GM23248 (cell line): ENCODE measurements at places on chromosomes 7 and 10.

- no peak for DNase-seq
Observed at GRCh38 chr7:128804484-128804883, 12.7 kb downstream of the CCDC136 start.

- peak; percentile 81 for DNase-seq
Observed at GRCh38 chr10:129971381-129972144, 7.5 kb upstream of the EBF3 start.

DNA sequence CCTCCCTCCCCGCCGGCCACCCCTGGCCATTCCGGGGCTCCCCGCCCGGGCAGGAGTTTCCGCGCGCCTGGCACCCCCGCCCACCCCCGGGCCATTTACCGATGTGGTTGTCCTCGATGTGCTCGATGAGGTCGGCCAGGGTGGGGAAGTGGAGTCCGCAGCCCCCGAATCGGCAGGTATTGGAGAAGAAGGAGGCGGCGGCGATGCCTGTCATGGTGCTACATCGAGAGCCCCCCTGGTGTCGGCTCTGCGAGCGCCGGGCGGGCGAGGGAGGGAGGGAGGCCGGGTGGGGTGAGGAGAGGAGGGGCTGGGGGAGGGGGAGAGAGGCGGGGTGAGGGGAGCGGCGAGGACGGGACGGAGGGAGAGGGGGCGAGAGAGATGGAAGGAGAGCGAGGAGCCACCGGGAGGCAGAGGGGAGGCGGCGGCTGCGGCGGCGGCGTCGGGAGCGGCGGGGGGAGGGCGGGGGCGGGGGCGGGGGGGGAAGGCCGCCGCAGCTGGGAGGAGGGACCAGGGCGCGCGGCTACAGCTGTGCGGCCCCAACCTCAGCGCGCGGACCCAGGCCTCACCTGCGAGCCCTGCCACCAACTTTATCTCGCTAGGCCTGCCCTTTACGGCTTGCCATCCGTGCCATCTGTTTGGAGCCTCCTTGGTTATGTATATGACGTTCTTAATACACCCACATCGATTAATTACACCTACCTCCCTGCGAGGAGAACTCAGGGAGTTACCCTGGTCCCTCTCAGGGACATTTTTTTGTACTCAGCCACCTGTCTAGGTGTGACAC is at the start of gene JAZF1:
JAZF1 (minus strand) TSS at position 432 of the 784 bp plus-strand sequence.
- peak; percentile 68 for DNase-seq

DNA sequence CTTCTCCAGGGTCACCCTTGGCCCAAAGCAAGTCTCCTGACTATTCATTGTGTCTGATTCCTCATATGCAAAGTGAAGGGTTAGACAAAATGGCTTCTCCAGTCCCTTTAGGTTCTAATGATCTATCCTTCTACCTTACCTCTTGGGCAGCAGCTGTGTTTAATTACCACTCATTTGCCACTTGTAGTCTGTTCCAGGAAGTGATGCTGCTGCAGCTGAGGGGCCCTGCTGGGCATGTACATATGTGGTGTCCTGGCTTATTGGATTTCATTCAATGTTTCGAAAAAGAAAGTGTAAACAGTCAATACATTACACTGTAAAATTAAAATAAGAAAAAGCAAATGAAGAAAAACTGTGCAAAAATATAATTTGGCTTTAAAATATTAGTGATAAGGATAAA is 36.6 kb downstream of the SCIN start:
- DNase-seq, result no peak

DNA sequence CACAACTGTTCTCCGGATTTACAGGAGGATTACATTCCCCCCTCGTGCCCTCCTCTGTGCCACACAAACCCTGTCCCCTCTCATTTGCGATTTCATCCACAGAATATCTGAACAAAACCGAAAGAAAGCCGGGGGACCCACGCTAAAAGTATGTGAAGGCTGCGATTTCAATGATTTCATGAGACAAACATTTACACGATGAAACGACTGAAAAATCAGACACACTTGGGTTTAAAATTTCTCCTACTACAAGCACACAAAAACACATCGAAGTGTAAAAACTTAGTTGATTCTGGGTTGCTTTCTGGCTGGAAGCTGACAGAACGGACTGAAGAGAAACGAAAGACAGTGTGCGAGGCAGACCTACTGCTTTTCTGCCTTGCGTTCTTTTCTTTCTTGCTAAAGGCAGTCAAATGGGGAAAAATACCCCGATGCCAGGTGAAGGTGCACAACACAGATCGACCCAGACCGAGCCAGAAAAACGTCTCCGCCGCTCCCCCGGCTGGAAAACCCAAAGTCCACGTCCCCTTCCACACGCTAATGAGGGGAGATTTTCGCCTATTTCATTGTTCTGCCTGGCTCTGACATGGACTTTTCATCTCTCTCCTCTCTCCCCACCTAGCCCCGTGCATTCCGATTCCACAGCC is 1.2 kb downstream of the HIPK2 start:
- DNase-seq, result peak; percentile 76

- no peak for DNase-seq
Observed at GRCh38 chr10:125041856-125042506, 100.1 kb downstream of the ZRANB1 start.

GRCh38 chr10:120609006-120609405 is 152.0 kb downstream of the PLPP4 start:
- DNase-seq, result no peak

- peak; percentile 82 for DNase-seq
Observed at GRCh38 chr10:10677479-10677878, 340.2 kb upstream of the CELF2 start.

DNA sequence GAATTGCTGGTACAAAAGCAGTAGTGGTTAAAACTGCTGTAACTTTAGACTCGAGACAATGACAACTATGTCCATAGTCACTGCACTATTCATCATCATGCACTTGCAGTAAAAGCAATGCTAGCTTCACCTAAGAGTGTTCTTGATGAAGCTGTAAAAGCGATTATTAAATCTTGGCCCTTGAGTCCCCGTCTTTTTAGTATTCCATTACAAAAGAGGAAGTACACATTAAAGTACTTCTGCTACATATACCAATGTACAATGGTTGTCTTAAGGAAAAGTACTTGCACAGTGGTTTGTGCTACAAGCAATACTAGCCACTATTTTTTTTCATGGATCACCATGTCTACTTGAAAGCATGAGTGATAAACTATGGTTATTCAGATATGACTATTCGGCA is 78.3 kb downstream of the ATAD1 start:
- no peak for DNase-seq

- no peak for DNase-seq
Observed at GRCh38 chr7:24733414-24734060, 23.7 kb downstream of the GSDME start.

DNA sequence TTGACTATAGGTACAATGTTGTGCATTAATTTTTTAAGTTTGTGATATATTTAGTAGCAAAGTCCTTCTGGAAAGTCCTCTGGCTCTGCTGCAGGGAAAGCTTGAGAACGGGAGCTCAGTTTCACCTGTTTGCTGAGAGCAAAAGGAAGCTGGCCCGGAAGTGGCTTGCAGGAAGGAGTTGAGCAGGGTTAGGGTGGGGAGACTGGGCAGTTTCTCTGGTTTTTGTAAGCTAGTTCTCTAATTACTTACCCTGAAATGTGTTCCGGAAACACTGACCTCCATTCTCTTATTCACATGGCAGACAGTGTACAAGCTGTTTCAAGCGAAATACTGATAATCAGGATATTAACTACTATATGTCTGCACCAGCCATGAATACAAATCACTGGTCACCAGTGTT is 22.3 kb downstream of the MAP3K8 start:
- no peak for DNase-seq

DNA sequence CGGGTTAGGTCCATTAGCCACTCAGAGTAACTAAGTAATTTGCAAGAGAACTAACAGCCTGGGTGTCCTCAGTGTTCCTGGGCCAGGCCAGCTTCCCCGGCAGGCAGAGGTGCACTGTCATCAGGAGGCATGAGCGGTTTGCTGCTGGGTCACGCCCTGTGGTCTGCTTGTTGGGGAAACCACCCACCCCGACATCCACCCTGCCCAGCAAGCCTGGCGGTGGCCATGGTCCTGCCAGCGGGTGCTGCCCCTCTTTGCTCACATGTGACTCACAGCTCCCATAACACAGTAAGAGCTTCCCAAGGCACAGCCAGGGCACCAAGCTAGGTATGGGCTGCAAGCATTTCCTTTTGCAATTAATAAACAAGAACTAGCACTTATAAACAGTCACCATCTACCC is 75.9 kb downstream of the RGS10 start:
- DNase-seq, result no peak

DNA sequence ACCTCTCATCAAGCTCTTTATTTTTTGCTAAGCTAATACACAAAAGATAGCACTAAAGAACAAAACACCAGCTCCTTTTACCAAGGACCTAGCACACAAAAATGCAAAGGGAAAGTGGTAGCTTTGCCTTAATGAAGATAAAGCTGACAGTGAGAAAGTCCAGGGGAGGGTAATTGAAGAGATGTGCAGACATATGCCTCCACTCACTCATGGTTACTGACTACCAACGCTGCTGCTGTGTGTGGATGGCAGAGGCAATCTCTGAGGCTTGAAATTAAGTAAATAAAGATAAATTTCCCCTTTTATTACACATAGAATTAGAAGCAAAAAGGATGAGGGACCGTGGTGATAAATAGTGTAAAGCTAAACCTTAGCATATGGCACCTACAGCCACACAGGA is 87.0 kb downstream of the HGF start:
- DNase-seq, result no peak

GRCh38 chr7:131383417-131384285 is 56.0 kb downstream of the MKLN1 start:
- DNase-seq, result peak; percentile 19

- DNase-seq, result no peak
Observed at GRCh38 chr10:4838743-4839142, 12.7 kb downstream of the AKR1E2 start.

DNA sequence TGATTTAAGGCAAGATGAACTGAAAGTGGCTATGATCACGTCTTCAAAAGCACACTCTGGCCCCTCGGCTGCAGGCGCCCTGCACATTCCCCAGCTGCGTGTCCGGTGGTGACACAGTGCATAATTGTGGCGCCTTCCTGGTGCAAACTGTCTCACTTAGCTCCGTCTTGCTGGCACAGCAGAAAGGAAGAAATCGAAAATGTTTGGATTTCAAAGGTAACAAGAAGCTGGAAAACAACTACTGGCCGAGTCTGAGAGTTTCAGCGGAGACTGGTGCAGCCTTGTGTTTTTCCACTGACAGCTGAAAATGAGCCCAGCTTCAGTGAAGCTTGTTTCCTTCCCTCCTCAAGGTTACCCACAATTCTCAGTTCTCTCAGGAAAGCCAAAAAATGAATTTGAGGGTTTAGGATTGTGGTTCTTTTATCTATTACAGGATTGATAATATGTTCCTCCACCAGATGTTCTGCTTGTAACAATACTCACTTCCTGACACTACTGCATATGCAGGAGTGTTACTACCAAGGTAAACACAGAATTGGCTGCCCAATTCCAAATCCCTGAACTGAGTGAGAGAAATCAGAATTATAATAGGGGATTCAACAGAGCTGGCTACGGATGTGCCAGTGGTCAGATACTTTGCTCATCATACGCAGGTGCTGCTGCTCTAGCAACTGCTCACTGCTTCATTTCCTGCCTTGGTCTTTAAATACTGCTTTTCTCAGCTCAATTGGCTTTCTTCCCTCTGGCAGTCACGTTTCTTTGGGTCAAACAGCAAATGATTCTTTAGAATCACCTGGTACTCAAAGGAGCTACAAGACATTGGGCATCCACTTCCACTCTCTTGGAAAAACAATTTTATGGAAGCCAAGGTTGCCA is 63.7 kb downstream of the TRUB1 start:
- peak; percentile 65 for DNase-seq

DNA sequence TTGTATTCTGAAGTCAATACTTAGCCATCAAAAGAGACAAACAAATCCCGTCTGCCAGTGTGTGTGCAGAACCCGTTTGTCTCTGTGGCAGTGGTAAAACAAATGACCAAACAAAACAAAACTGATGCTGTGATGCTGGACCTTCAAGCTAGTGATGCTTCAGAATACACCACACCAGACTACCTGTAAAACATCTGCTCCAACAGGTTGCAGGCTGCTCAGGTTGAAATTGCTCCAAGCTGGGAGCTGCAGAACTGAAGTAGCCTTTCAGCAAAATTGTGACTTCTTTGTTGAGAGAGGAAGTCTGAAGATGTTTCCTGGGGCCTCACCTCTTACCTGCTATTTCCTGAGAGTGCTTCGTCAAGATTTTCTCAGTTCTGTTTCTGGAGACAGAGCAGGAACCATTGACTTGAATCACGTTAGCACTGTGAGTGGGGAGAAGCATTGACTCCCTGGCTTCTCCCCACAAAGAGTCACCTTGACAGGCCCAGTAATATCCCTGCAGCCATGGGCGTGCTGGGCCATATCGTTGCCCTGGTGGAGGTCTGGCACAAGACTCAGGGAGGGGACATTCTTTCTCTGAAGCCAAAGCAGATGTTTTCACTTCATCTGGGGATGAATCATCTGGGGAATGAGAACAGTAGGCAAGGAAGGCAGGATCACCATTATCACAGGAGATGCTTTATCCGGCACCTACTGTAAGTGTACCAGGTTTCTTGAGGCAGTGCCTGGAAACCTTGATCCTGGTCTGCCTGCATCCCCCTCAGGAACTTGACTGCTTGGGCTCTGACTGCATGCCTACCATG is 80.2 kb downstream of the RBM20 start:
- no peak for DNase-seq

GRCh38 chr10:61960396-61961120 is 59.1 kb downstream of the ARID5B start:
- no peak for DNase-seq

GRCh38 chr7:151699147-151699927 is 177.6 kb downstream of the PRKAG2 start:
- peak; percentile 92 for DNase-seq

DNA sequence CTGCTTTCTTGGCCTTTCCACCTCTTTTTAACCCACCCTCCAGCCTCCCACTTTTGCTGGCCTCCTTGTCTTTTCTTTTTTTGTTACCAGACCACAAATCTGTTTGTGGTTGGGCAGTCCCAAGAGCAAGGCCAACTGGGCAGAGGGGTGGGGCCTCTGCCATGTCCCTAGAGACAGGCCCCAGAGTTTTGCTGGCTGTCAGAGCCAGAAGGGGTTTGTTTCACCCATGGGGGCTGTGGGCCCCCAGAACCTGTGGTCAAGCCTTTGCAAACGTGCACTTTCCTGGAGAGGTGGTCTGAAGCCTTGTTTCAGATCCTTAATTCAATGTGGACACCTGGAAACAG is 10.3 kb downstream of the ZMIZ1 start:
- DNase-seq, result no peak

DNA sequence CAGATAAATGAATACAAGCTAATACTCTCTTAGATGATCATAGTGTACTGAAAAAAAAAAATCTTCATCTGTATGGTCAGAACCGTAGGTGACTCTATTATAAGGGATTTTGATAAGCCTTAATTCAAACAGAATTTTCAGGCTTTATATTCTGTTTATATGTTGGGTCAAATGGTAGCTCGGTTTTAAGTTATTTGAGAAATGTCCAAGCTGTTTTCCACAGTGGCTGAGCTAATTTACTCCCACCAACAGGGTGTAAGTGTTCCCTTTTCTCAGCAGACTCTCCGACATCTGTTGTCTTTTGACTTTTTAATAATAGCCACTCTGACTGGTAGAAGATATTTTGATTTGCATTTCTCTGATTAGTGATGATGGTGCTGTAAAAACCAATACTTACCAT is 328.8 kb upstream of the MAGI2 start:
- no peak for DNase-seq
